ENCODE measurements at places on chromosomes 13 and 19. TPM values are rescaled to one million over a fixed set of nuclear protein-coding genes. Genes with fewer than 3 reads are reported as not detected.

The TEX29 gene
- 0.70 TPM for total RNA-seq

The ELF1 gene
- 31.1 TPM for total RNA-seq

The TMEM238 gene
- total RNA-seq, result 1.3 TPM

The C1QTNF9B gene
- total RNA-seq, result 0.84 TPM

The MAST1 gene
- 3.2 TPM for total RNA-seq

The KISS1R gene
- total RNA-seq, result not detected

The FBXL3 gene
- total RNA-seq, result 39.0 TPM

The MEIS3 gene
- total RNA-seq, result 6.3 TPM

The INAFM1 gene
- 1.5 TPM for total RNA-seq

The TNFRSF19 gene
- 2.0 TPM for total RNA-seq

The HSD17B14 gene
- not detected for total RNA-seq

The RASL11A gene
- total RNA-seq, result 13.4 TPM

The COX6B1 gene
- total RNA-seq, result 688 TPM

The EFNB2 gene
- total RNA-seq, result 22.4 TPM

The CASP14 gene
- total RNA-seq, result 0.11 TPM

The NKPD1 gene
- total RNA-seq, result not detected

The TJP3 gene
- not detected for total RNA-seq

The CYP2A6 gene
- not detected for total RNA-seq

The SERTM1 gene
- not detected for total RNA-seq

The NLRP4 gene
- total RNA-seq, result not detected

The ALG5 gene
- total RNA-seq, result 45.4 TPM

The MBD3L3 gene
- total RNA-seq, result not detected

The ZNF677 gene
- total RNA-seq, result not detected

The GARRE1 gene
- total RNA-seq, result 7.5 TPM

The TUBA3C gene
- total RNA-seq, result 189 TPM

The DAPK3 gene
- 46.8 TPM for total RNA-seq

The FAM83E gene
- total RNA-seq, result 1.2 TPM

The SH2D3A gene
- total RNA-seq, result 0.43 TPM

The KLK15 gene
- total RNA-seq, result not detected

The CAPS gene
- 0.73 TPM for total RNA-seq

The FAM124A gene
- 1.6 TPM for total RNA-seq
